H4 (cell line): ENCODE measurements at places on chromosomes 7 and 10. TPM values are rescaled to one million over a fixed set of nuclear protein-coding genes. Genes with fewer than 3 reads are reported as not detected.

FAM20C gene
- 132 and 164 TPM in 2 replicates for total RNA-seq

CFAP46 gene
- 1.0 and 4.8 TPM in 2 replicates for total RNA-seq

OR13A1 gene
- total RNA-seq: not detected in 2 replicates

RARRES2 gene
- not detected in 2 replicates for total RNA-seq

ZNF727 gene
- 0.99 and 1.2 TPM in 2 replicates for total RNA-seq

TRUB1 gene
- total RNA-seq: 34.9 and 36.2 TPM in 2 replicates

PON1 gene
- not detected in 2 replicates for total RNA-seq

DNAJB12 gene
- total RNA-seq: 18.1 and 22.1 TPM in 2 replicates

AKR1C4 gene
- total RNA-seq: not detected in 2 replicates
